ENCODE measurements at places on chromosomes 2 and 18. TPM values are rescaled to one million over a fixed set of nuclear protein-coding genes. Genes with fewer than 3 reads are reported as not detected.

- no peaks in the 10 kb centered on the region for H3K4me1 ChIP-seq
- peaks cover 100% of the 10 kb centered on the region for H3K36me3 ChIP-seq
- H3K27me3 ChIP-seq: no peaks in the 10 kb centered on the region
These were observed 26.7 kb downstream of the ITGA4 start for GRCh38 chr2:181483876-181484275.

GRCh38 chr2:239298116-239298804 lies 102.6 kb downstream of the HDAC4 start:
- H3K27ac ChIP-seq: peak overlapping the region; percentile 55
- H3K36me3 ChIP-seq: peaks cover 2% of the 10 kb centered on the region
- H3K27me3 ChIP-seq: no peaks in the 10 kb centered on the region
- peak overlapping the region; percentile 58 for H3K4me3 ChIP-seq
- peak; percentile 68 for DNase-seq

- no peaks in the 10 kb centered on the region for H3K4me1 ChIP-seq
- DNase-seq: no peak
- no peak overlapping the region for H3K27ac ChIP-seq
- H3K36me3 ChIP-seq: no peaks in the 10 kb centered on the region
- no peak overlapping the region for H3K4me3 ChIP-seq
- no peaks in the 10 kb centered on the region for H3K27me3 ChIP-seq
These were observed 187.3 kb downstream of the PID1 start for GRCh38 chr2:229083606-229084340.

DNA sequence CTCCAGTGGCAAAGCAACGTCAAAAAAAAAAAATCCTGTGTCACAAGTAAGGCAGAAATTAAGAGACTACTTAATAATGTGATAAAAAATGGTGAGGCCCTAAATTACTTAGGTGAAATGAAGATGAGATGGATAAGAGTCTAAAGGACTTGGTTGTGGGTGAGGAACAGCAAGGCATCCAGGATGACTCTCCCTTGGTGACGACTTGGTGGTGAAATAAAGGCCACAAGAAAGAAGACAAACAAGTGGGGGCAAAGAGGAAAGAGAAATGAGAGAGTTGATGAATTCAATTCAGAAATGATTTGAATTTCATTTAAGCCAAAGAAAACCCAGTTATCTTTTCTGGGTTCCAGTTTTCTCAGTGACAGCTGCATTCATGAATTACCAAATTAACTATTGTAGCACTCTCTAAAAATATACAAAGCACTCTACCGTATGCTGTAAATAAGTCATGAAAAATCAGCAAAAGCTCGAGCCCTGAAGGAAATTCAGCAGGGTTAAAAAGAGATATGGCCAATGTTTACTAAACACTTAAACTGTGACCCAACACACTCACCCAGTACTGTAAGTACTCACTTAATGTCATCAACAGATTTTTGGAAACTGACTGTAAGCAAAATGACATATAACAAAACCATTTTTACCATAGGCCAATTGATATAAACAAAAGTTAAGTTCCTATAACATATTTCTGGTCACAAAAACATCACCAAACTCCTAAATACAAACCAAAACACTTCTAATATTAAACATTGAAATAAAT lies 1.4 kb downstream of the METTL8 start:
- no peak overlapping the region for H3K4me3 ChIP-seq
- no peak for DNase-seq

DNA sequence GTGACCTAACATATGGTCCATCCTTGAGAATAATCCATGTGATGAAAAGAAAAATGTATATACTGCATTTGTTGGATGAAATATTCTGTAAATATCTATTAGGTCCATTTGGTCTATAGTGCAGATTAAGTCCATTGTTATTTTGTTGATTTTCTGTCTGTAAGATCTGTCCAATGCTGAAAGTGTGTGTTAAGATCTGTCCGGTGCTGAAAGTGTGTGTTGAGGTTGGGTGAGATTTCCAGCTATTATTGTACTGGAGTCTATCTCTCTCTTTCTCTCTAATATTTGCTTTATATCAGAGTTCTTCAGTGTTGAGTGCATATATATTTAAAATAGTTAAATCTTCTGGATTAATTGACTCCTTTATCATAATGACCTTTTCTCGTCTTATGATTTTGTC lies 828.8 kb upstream of the CRIM1 start:
- no peaks in the 10 kb centered on the region for H3K27me3 ChIP-seq
- no peak overlapping the region for H3K4me3 ChIP-seq
- H3K36me3 ChIP-seq: no peaks in the 10 kb centered on the region
- H3K27ac ChIP-seq: no peak overlapping the region

DNA sequence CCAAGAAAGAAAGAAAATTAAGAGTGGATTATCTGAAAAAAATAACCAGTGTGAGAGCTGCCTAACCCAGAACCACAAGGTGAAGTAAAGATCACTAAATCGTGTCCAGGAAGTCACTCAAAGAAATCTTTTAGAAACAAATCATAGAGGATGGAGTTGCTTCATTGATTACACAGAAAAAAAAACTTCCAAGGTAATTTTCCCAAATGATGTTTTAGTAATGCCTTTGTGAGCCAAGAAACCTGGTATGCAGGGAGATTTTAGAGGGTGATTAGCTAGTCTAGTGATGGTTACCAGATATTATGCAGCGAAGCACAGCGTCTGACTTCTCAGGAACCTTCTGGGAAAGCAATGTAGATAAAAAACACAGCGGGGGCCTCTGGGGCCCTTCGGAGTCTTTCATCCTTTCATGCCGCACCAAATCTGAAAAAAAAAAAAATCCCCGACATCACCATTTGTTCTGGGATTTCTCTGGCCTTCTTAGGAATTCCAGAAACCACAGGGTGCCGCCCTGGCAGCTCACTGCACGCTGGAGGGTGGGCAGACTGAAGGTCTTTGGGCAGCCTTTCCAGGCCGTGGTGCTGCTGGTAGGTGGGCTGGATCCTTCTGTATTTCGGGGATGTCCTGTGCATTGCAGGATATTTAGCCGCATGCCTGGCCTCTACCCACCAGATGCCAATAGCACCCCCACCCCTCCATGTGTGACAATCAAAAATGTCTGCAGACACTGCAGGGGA lies 17.3 kb downstream of the ALPK2 start:
- H3K27me3 ChIP-seq: no peaks in the 10 kb centered on the region
- H3K4me3 ChIP-seq: no peak overlapping the region
- H3K4me1 ChIP-seq: peaks cover 51% of the 10 kb centered on the region
- H3K36me3 ChIP-seq: no peaks in the 10 kb centered on the region

GRCh38 chr2:149021271-149021719 lies 17.2 kb upstream of the LYPD6B start:
- no peak overlapping the region for H3K4me3 ChIP-seq
- DNase-seq: no peak
- H3K36me3 ChIP-seq: no peaks in the 10 kb centered on the region
- no peaks in the 10 kb centered on the region for H3K27me3 ChIP-seq

GRCh38 chr2:221969087-221969829 lies 329.5 kb downstream of the PAX3 start:
- H3K27ac ChIP-seq: no peak overlapping the region
- no peaks in the 10 kb centered on the region for H3K27me3 ChIP-seq
- no peak for DNase-seq
- no peak overlapping the region for H3K4me3 ChIP-seq
- no peaks in the 10 kb centered on the region for H3K36me3 ChIP-seq

DNA sequence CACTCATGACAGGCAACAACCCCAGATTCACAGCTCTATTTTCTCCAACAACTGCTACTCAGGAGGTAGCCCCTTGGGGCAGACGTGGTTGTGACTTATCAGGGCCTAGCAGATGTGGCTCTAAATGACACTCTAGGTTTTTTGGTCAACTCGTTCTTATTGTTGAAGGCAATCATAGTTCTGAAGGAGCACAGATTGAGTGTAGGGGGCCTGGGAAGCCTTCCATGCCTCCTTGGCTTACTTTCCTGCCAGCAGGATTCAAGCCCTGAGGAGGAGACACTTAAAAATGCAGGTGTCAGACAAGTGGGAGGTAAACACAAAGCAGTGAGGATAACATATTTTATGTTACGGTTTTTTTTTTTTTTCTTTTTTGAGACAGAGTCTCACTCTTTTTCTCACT lies 23.5 kb upstream of the SUCLG1 start:
- H3K27me3 ChIP-seq: no peaks in the 10 kb centered on the region
- no peak overlapping the region for H3K27ac ChIP-seq
- no peaks in the 10 kb centered on the region for H3K36me3 ChIP-seq
- H3K4me3 ChIP-seq: no peak overlapping the region
- no peak for DNase-seq

DNA sequence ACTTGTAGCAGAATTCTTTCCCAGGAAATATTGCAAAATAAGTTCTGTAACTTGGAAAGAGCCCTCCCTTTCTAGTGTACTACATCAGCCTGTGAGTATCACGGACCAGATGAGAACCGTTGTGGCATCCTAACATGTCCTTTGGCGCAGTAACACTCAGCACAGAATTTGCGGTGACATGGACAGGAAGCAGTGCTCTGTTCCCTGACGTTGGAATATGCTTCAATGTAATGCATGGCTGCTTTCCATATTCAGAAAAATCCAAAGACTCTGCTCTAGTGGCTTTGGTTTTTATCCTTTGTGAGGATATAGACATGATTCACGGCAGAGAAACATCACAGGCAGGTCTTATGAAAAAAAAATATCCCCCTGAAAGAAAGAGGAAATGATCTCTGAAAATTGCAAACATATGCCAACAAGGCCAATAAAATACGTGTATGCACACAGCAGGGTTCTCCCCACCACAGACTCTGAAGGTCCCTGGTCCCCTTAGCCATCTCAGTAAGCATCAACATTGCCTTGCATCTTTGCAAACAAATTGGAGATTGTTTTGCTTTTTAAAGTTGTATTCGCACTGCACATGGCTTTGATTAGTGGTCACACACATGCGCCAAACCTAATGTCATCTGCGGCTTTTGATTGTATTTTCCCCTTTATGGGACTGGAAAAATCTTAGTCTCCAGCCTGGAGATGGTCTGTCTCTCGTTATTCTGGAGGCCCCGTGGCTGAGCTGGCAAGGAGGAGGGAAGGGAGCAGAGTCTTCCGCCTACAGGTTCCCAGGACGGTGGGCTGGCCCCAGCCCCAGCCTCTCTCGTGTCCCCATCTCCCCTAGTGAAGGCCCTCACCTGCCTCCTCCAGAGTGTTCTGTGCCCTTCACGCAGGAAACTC lies 122.9 kb downstream of the COPS8 start:
- no peak overlapping the region for H3K27ac ChIP-seq
- no peak overlapping the region for H3K4me3 ChIP-seq
- no peaks in the 10 kb centered on the region for H3K4me1 ChIP-seq

DNA sequence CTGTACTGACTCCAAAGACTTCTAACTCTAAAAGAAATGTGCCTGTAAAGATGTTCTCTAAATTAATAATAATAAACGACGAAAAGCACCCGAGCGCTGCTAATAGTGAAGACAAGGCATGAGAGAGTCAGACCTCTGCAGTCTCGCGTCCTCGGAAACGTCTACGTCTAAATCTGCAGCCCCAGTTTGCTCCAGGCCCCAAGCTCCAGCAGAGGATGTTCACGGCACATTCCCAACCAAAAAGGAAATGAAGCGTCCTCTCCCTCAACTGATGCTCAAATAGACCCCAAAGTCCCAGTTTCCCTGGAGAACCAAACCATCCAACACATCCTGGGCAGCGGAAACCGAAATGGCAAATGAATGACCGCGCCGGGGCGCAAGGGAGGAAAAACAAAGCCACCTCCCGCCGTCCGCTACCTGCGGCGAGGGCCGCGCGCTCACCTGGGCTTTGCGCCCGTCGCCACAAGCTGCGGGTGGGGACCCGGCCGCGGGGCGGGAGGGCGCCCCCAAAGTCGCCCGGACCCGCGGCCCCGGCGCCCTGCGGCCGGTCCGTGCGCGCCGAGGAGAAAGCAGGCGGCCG lies 47.1 kb upstream of the CCDC150 start:
- peaks cover 9% of the 10 kb centered on the region for H3K4me1 ChIP-seq
- no peaks in the 10 kb centered on the region for H3K36me3 ChIP-seq
- no peak overlapping the region for H3K27ac ChIP-seq
- H3K4me3 ChIP-seq: no peak overlapping the region
- DNase-seq: no peak

- H3K27me3 ChIP-seq: no peaks in the 10 kb centered on the region
- H3K27ac ChIP-seq: no peak overlapping the region
- H3K4me3 ChIP-seq: no peak overlapping the region
- H3K36me3 ChIP-seq: no peaks in the 10 kb centered on the region
- no peak for DNase-seq
These were observed 285.1 kb upstream of the HDAC4 start for GRCh38 chr2:239685965-239686364.

DNA sequence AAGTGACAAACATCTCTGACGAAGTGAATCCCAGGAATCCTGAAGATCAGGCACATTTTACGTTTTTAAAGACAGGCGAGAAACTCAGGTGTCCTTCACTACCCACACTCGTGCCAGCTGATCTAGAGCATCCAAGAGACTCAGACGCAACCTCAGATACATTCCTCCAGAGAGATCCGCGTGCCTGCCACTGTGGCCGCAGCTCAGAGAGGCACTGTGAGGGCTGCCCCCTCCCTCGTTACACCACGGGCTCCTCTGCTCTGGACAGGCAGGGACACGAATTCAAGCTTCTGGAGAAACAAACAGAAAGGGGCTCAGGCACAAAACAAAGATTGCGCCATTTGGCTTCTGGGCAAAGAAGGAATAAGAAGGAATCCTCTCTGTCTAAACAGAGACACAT lies 268.0 kb downstream of the HDAC4 start:
- H3K4me3 ChIP-seq: no peak overlapping the region
- no peak for DNase-seq
- no peak overlapping the region for H3K27ac ChIP-seq
- H3K27me3 ChIP-seq: no peaks in the 10 kb centered on the region
- peaks cover 95% of the 10 kb centered on the region for H3K36me3 ChIP-seq

DNA sequence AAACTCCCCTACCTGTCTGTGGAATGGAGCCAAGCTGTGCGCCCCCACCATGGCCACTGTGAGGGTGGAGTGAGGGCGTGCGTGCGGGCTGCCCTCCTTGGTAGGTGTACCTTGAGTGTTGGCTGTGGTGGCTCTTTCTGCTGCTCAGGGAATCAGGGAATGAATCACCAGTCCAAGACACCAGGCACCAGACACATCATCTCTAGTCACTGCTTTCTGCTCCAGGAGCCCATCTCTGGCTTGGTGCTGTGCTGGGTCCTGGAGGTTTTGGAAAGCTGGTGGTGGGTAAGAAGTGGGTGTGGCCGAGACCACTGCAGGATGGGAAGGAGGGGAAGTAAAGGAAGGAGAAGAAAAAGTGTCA lies 209.9 kb downstream of the SEPTIN10 start:
- H3K4me3 ChIP-seq: no peak overlapping the region
- DNase-seq: no peak
- no peaks in the 10 kb centered on the region for H3K4me1 ChIP-seq
- H3K36me3 ChIP-seq: no peaks in the 10 kb centered on the region
- no peaks in the 10 kb centered on the region for H3K27me3 ChIP-seq

GRCh38 chr2:9140645-9141044 lies 66.0 kb upstream of the ASAP2 start:
- no peak overlapping the region for H3K4me3 ChIP-seq
- H3K36me3 ChIP-seq: no peaks in the 10 kb centered on the region
- no peaks in the 10 kb centered on the region for H3K27me3 ChIP-seq
- H3K4me1 ChIP-seq: peaks cover 7% of the 10 kb centered on the region
- no peak for DNase-seq

GRCh38 chr2:190407662-190408537 lies at the start of gene MFSD6:
TSS of gene MFSD6 (plus strand) at chr2:190408355. CDS start at chr2:190436030, 27,675 bp downstream.
- no peaks in the 10 kb centered on the region for H3K36me3 ChIP-seq
- H3K4me3 ChIP-seq: peak within 1 kb of the TSS; percentile 79
- peak; percentile 54 for DNase-seq
- H3K27me3 ChIP-seq: no peaks in the 10 kb centered on the region
- peaks cover 32% of the 10 kb centered on the region for H3K4me1 ChIP-seq

MYCN gene
- total RNA-seq: 0.19 TPM

POTEJ gene
- not detected for total RNA-seq

DNAJC5G gene
- not detected for total RNA-seq

ADI1 gene
- 28.4 TPM for total RNA-seq

SLC9A4 gene
- not detected for total RNA-seq

SEMA4C gene
- 55.8 TPM for total RNA-seq

ABCG5 gene
- not detected for total RNA-seq

TANC1 gene
- 0.47 TPM for total RNA-seq

CROCC2 gene
- not detected for total RNA-seq

CRYGA gene
- total RNA-seq: not detected

Data from CD4-positive, alpha-beta T cell (primary cell).